ENCODE measurements at places on chromosomes 4 and X. TPM values are rescaled to one million over a fixed set of nuclear protein-coding genes. Genes with fewer than 3 reads are reported as not detected.

DNA sequence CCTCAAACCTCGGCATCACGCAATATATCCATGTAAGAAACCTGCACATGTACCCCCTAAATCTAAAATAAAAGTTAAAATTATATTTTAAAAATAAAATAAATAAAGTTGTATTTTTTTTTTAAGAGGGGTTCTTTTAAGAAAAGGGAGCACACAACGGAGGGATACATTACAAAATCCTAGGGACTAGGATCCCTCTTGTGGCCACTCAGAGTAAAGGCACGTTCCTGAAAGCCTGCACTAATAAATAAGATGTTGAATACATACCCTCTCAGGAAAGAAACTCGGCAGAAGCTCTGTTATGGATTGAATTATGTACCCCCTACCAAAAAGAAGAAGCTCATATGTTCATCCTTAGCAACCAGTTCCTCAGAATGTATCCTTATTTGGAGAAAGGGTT lies 50.9 kb upstream of the PRDX4 start:
- no peak for DNase-seq
- H3K27ac ChIP-seq = no peak overlapping the region
- H3K36me3 ChIP-seq = no peaks in the 10 kb centered on the region

DNA sequence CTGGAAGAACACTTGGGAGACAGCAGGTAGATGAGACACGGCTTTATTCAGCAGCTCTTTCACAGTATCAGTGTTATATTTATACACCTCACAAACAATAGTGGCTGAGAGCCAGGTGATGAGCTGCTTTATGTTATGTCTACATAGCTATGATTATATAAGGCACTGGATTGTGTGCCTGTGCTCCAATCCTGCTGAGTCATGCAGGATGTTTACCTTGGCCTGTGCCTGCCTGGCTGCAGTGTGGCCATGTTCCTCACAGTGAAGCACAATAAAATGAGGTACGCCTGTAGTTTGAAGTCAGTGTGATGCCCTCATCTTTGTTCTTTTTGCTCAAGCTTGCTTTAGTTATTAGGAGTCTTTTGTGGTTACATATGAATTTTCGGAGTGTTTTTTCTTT lies 31.3 kb downstream of the CXCL13 start:
- no peak overlapping the region for H3K27ac ChIP-seq
- no peak overlapping the region for H3K4me3 ChIP-seq
- no peaks in the 10 kb centered on the region for H3K27me3 ChIP-seq
- DNase-seq = no peak

DNA sequence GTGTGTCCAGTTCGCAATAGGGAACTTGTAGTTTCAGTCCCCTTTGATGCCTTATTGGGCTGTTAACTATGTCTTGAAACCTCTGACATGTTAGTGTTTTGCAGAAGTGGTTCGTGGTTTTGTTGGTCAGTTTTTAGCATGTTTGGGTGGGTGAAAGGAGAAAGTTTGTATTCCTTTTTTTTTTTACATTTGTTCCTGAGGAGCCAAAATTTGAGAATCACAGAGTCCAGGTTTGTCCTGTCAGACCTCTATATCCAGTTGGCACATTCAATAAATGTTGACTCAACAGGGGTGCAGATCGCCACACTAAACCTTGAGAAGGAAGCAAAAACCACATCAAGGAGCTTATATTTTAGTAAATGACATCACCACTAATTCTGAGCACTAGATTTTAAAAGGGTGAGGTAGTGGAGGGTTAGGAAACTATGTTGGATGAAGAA lies 26.2 kb downstream of the DLG3 start:
- DNase-seq = no peak
- H3K4me3 ChIP-seq = no peak overlapping the region
- H3K36me3 ChIP-seq = no peaks in the 10 kb centered on the region
- H3K27ac ChIP-seq = no peak overlapping the region
- no peaks in the 10 kb centered on the region for H3K4me1 ChIP-seq

DNA sequence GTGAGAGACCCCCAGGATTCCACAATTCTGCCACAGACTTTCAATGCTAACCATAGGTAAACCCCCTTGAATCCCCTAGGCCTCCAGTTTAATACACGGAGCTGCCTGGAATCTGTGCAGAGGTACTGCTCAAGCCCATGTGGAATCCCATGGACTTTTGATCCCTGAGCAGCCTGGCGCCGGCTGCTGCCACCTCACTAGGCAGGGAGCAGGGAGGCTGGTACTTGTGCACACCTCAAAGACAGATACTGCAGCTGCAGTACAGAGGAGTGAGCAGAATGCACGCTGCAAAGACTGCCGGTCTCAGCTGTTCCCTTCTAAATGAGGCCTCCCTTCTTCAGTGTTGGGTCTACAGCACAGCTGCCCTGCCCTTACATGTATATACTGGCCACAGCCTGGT lies 79.4 kb downstream of the RPS6KA6 start:
- DNase-seq = no peak
- no peaks in the 10 kb centered on the region for H3K4me1 ChIP-seq

HTR2C gene
- total RNA-seq = not detected

VGLL1 gene
- not detected for total RNA-seq
